Naive thymus-derived CD8-positive, alpha-beta T cell (primary cell): ENCODE measurements at places on chromosomes 13 and 19. TPM values are rescaled to one million over a fixed set of nuclear protein-coding genes. Genes with fewer than 3 reads are reported as not detected.

DNA sequence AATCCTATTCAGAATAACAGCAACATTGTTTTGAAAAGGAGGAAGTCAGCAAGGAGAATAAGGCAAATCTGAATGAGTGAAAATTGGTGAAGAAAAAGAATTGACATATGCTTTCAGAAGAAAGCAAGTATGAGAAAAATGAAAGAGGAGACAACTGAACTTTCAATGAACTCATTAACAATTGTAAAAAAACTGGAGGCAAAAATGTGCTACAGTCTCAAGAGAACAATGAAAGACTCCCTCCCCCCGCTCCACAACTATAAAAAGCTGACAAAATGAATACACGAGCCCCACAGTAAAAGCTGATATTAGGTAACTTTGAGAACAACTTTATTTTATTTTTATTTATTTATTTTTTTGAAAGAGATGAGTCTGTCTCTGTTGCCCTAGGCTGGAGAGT is 373.1 kb downstream of the DIAPH3 start:
- no peaks in the 10 kb centered on the region for H3K27me3 ChIP-seq
- no peak for DNase-seq
- no peak overlapping the region for H3K27ac ChIP-seq
- H3K4me3 ChIP-seq = no peak overlapping the region
- no peaks in the 10 kb centered on the region for H3K4me1 ChIP-seq
- no peaks in the 10 kb centered on the region for H3K36me3 ChIP-seq

DNA sequence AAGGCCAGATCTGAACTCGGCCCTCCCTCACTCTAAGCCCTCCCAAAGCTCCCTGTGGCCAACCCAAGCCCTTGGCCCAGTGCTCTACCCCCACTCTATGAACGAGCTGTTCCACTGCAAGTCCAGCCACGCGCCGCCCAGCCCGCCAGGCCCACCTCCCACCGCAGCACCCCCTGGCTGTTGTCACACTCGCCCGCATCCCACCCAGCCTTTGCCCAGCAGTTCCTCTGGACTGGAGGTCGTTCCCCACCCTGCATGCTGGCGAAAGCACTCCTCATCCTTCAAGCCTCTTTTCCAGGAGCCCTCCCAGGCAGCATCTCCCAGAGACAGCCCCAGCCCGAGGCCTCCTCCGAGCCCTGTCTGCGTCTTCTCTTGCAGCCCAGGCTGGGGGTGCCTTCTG is 33.1 kb upstream of the ONECUT3 start:
- H3K27me3 ChIP-seq = peaks cover 52% of the 10 kb centered on the region
- H3K27ac ChIP-seq = no peak overlapping the region
- DNase-seq = no peak
- H3K4me3 ChIP-seq = no peak overlapping the region
- peaks cover 2% of the 10 kb centered on the region for H3K4me1 ChIP-seq

PDX1 gene
- not detected for total RNA-seq

ZNF566 gene
- 24.2 TPM for total RNA-seq

GRCh38 chr13:67186995-67187569 is 43.1 kb downstream of the PCDH9 start:
- H3K27ac ChIP-seq = no peak overlapping the region
- no peak for DNase-seq
- H3K4me1 ChIP-seq = no peaks in the 10 kb centered on the region
- H3K36me3 ChIP-seq = no peaks in the 10 kb centered on the region

SMIM44 gene
- total RNA-seq = not detected

- no peak overlapping the region for H3K4me3 ChIP-seq
- H3K27me3 ChIP-seq = no peaks in the 10 kb centered on the region
- peaks cover 18% of the 10 kb centered on the region for H3K4me1 ChIP-seq
These were observed 41.2 kb upstream of the TNFSF11 start for GRCh38 chr13:42532561-42533335.

DNA sequence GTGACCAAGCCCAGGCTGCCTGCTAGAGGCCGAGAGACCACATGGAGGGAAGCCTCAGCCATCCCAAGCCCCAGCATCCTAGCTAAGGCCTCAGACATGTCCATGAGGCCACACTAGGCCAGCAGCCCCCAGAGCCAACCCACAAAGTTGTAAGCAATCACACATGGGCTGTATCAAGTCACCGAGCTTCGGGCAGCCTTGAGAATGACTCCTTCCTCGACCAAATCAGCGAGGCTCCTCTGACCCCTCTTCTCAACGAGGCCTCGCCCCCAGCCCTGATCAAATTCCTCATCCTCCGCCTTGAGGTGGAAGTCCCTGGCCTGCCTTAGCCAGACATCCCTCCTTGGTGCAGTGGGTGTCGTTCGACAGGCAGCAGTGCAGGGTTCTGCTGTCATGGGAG is 1.9 kb upstream of the SPACA7 start:
- H3K27ac ChIP-seq = no peak overlapping the region
- no peaks in the 10 kb centered on the region for H3K36me3 ChIP-seq
- no peak for DNase-seq
- H3K27me3 ChIP-seq = peaks cover 40% of the 10 kb centered on the region

- no peaks in the 10 kb centered on the region for H3K36me3 ChIP-seq
- no peaks in the 10 kb centered on the region for H3K4me1 ChIP-seq
- H3K27ac ChIP-seq = no peak overlapping the region
- peaks cover 9% of the 10 kb centered on the region for H3K27me3 ChIP-seq
These were observed 108.5 kb upstream of the TDRD3 start for GRCh38 chr13:60288569-60288968.

PEAK3 gene
- 0.14 TPM for total RNA-seq

DNA sequence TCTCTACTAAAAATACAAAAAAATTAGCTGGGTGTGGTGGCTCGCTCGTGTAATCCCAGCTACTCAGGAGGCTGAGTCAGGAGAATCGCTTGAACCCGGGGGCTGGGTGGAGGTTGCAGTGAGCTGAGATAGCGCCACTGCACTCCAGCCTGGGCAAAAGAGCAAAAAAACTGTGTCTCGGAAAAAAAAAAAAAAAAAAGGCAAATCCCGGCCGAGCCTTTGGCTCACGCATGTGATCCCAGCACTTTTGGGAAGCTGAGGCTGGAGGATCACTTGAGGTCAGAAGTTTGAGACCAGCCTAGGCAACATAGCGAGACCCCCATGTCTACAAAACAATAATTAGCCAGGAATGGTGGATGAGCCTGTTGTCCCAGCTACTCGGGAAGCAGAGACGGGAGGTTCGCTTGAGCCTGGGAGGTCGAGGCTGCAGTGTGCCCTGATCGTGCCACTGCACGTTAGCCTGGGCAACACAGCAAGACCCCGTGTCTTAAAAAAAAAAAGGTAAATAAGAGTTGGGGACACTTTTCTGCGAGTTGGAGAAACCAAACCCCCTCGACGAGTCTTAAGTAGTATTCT is 574 bp upstream of the GPX4 start:
- no peak for DNase-seq
- peak overlapping the region; percentile 66 for H3K4me3 ChIP-seq
- H3K27me3 ChIP-seq = no peaks in the 10 kb centered on the region
- H3K4me1 ChIP-seq = peaks cover 48% of the 10 kb centered on the region

KLC3 gene
- total RNA-seq = not detected

- peak overlapping the region; percentile 69 for H3K27ac ChIP-seq
- peaks cover 5% of the 10 kb centered on the region for H3K4me1 ChIP-seq
- no peak for DNase-seq
- H3K4me3 ChIP-seq = no peak overlapping the region
These were observed 256.1 kb downstream of the FOXO1 start for GRCh38 chr13:40410315-40410714.

DNA sequence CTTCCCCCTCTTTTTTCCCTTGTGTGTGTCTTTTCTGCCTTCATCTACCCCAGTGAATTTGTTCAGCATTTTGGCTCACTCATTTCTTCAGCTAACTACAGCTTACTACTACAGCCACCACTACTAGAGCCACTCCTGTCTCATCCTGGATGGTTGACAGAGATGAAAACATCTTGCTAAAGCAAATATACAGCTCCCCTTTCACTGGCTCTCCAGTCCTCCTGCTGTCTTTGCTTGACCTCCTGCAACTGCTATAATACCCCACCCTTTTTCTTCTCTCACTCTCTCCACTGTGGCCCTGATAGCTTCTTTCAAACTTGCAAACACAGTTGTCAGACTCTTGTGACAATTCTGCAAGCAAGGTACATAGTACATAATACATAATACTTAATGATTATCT is 523.6 kb downstream of the DCT start:
- DNase-seq = no peak
- no peaks in the 10 kb centered on the region for H3K4me1 ChIP-seq
- H3K36me3 ChIP-seq = no peaks in the 10 kb centered on the region
- H3K4me3 ChIP-seq = no peak overlapping the region
- peaks cover 3% of the 10 kb centered on the region for H3K27me3 ChIP-seq
- H3K27ac ChIP-seq = no peak overlapping the region

DNA sequence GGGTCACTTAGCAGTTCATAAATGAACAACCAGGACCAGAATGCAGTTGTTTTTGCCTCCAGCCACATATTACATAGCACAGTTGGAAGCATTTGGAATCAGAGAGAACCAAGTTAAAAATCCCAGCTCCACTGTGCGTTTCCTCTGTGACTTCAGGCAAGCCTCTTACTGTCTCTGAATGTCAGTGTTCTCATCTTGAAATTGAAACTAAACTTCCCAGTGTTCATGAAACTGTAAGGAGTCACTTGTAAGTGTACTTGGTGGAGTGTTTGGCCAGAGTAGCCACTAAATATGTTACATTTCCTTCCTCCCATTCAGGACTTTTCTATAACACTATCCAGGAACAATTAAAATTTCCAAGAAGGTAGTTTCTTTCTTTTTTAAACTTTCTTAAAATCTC is 276.8 kb downstream of the KCNRG start:
- H3K36me3 ChIP-seq = no peaks in the 10 kb centered on the region
- no peaks in the 10 kb centered on the region for H3K4me1 ChIP-seq
- H3K27me3 ChIP-seq = no peaks in the 10 kb centered on the region
- H3K27ac ChIP-seq = no peak overlapping the region

DNA sequence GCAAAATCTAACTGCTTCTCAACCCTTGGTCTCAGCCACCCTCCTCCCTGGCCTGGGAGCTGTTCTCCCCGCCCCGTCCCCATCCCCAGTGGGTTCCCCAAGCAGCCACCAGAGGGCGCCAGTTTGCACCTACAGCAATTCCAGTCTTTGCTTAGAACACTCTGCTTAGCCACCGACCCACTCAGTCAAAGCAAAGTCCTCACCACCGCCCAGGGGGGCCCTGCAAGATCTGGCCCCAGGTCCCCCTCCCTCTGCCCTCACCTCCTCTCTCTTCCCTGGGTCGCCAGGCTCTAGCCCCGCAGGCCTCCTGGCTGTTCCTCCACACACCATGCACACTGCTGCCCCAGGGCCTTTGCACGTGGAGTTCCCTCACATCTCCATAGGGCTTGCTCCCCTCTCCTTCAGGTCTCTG is 12.4 kb downstream of the TMEM143 start:
- peak; percentile 64 for DNase-seq
- H3K27ac ChIP-seq = no peak overlapping the region
- H3K36me3 ChIP-seq = peaks cover 11% of the 10 kb centered on the region
- H3K27me3 ChIP-seq = no peaks in the 10 kb centered on the region
- H3K4me1 ChIP-seq = peaks cover 9% of the 10 kb centered on the region

TSSK6 gene
- 10.8 TPM for total RNA-seq

- peak overlapping the region; percentile 37 for H3K27ac ChIP-seq
- H3K27me3 ChIP-seq = no peaks in the 10 kb centered on the region
- no peak for DNase-seq
- H3K4me1 ChIP-seq = peaks cover 56% of the 10 kb centered on the region
- no peak overlapping the region for H3K4me3 ChIP-seq
- no peaks in the 10 kb centered on the region for H3K36me3 ChIP-seq
These were observed 5.5 kb downstream of the SLC7A1 start for GRCh38 chr13:29589967-29590366.

GRCh38 chr13:73061473-73061872 is 2.7 kb downstream of the KLF5 start:
- no peak overlapping the region for H3K4me3 ChIP-seq
- H3K27me3 ChIP-seq = peaks cover 27% of the 10 kb centered on the region

PSG6 gene
- total RNA-seq = not detected

- H3K36me3 ChIP-seq = no peaks in the 10 kb centered on the region
- H3K4me3 ChIP-seq = no peak overlapping the region
- H3K27me3 ChIP-seq = peaks cover under 1% of the 10 kb centered on the region
- DNase-seq = no peak
These were observed 26.9 kb downstream of the SULT2B1 start for GRCh38 chr19:48578891-48579290.

SLC1A6 gene
- total RNA-seq = not detected

DNA sequence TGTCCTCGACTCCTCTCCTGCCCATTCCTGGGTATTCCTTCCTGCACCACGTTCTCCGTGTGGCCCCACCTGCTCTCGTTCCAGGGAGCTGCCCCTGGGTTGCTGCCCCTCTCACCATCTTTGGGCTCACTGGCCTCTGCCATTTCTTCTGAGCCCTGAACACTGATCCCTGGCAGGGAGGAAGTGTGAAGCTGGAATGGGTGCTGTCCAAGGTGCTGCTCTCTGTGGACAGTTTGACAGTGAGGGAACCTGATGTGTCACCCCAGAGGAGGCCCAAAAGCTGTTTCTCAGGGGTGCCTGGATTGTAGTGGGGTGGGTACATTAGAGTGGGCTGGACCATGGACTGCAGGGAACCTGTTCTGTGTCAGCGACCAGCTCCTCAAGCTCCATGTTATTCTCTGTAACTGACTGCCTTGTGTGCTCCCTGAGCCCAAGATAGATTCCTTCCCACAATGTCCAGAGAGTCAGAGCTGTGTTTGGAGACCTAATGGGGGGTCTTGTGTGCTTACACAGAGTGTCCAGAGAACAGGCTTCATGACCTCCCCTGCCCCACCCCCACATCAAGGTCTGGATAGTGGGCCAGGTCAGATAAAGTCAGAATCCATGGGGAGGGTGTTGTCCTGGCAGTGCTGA is 7.2 kb upstream of the CEACAM8 start:
- peaks cover 53% of the 10 kb centered on the region for H3K27me3 ChIP-seq
- no peak overlapping the region for H3K4me3 ChIP-seq
- peaks cover 3% of the 10 kb centered on the region for H3K4me1 ChIP-seq

KLK4 gene
- not detected for total RNA-seq

- H3K4me3 ChIP-seq = peak overlapping the region; percentile 51
- no peak overlapping the region for H3K27ac ChIP-seq
- peaks cover 3% of the 10 kb centered on the region for H3K27me3 ChIP-seq
- peaks cover 32% of the 10 kb centered on the region for H3K4me1 ChIP-seq
- H3K36me3 ChIP-seq = peaks cover 14% of the 10 kb centered on the region
- DNase-seq = no peak
These were observed 1.9 kb upstream of the SDHAF1 start for GRCh38 chr19:35992907-35993765.
